ENCODE measurements at places on chromosomes 1 and 21.
A peak's percentile ranks its signal among the peaks of the same experiment; 100 is the strongest.

- peak; percentile 33 for DNase-seq
Observed at GRCh38 chr1:89598450-89599331, 34.2 kb upstream of the LRRC8C start.

DNA sequence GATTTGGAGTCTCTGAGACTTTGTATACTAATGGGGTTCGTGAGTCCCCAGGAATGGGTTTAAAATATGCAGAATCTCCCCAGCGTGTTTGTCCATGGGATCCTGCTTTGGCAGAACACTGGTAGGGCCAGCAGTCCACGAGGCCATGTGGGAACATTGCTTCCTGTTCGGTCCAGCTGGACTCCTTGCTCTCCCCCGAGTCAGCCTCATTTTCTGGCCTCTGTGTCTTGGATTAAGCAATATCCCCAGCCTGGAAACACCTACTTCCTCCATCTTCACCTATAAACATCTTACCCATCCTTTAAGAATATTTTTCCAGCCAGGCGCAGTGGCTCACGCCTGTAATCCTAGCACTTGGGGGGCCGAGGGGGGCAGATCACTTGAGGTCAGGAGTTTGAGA lies 142.4 kb downstream of the NAV1 start:
- no peak for DNase-seq

GRCh38 chr1:55416164-55416842 lies 201.1 kb upstream of the USP24 start:
- no peak for DNase-seq

DNA sequence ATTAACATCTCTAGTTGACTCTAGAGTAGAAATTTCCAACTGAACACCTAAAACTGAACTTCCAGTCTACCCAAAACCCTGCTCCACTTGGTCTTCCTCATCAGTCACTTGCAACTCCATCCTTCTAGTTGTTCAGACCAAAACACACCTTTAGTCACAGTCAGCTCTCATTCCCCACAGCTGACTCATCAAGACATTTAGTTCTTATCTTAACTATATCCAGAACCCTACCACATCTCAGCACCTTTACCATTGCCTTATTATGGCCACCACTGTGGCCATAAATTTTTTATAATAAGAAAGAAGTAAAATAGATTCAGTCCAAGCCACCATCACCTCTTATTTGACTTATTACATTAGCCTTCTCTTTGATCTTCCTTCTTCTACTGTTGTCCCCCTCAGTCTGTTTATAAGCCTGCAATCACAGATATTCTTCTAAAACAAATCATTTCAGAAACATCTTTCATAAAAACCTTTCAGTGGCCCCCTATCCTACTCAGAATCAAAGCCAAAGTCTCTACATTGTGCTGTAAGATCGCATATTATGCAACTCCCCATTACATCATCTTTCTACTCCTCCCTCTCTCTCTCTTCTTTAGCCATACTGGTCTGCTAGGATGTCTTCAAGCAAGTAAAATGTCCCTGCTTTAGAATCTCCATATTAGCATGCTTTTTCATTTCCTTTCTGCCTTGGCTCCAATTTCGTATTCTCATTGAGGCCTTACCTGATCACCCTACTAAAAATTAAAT lies 275.9 kb downstream of the LRRC40 start:
- no peak for DNase-seq

GRCh38 chr1:159851407-159851806 lies 11.1 kb downstream of the VSIG8 start:
- no peak for DNase-seq

- no peak for DNase-seq
Observed at GRCh38 chr21:34744801-34745200, 76.0 kb downstream of the CLIC6 start.

GRCh38 chr21:37908691-37909090 lies 7.6 kb downstream of the KCNJ6 start:
- DNase-seq: no peak

DNA sequence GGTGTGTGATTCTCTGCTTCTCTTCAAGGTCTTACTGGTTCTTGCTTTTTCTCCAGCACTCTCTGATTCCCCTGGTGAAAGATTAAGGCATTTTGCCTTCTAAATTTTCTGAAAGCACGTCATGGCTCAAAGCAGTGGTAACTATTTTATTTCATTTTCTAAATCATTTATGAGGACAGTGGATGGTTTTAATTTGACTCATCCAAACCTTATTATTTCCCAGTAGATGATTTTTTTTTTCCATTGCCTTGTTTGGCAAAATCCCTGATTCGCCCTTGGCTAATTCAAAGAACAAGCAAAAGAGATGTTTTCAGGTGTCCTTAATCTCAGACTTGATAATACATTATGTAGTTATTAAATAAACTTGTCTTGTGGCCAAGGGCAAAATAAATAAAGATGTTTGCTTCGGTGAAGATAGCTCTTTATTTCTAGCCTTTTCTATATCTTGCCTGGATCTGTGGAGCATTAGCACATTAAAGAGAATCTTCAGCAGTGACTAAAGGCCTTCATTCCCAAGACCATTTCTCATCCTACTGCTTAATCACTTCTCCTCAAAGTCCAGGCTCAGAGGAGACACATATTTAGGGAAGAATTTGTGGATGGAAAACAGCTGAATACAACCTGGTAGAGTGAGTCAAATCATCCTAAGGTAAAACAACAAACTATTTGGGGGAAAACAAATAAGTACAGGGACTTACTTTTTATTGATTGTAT lies 359.8 kb downstream of the DUSP10 start:
- DNase-seq: no peak

- DNase-seq: no peak
Observed at GRCh38 chr1:228259951-228260350, 52.1 kb downstream of the OBSCN start.

- peak; percentile 88 for DNase-seq
Observed at GRCh38 chr1:110337704-110338308, 1.4 kb upstream of the RBM15 start.

- peak; percentile 15 for DNase-seq
Observed at GRCh38 chr1:154729031-154729442, 121.1 kb upstream of the ADAR start.

- DNase-seq: no peak
Observed at GRCh38 chr1:66475940-66476339, 58.0 kb upstream of the SGIP1 start.

DNA sequence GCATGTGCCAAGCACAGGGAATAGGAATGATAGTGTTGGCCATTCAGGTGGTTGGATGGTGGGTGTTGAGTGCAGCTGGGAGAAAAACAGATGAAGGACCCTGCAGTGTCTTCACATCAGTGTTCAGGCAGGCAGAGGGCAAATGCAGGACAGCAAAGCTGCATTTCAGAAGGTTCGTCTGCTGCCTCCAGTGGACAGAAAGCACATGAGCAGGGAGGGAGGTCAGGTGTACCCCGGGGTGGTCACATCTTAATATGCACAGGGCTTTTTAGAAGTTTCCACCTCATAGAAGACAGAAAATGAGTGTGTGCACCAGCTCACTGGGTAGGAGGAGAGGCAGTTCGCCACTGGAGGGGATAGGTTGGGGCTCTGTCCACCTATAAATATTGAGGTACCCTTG lies 184.9 kb downstream of the SLC35F3 start:
- DNase-seq: no peak

DNA sequence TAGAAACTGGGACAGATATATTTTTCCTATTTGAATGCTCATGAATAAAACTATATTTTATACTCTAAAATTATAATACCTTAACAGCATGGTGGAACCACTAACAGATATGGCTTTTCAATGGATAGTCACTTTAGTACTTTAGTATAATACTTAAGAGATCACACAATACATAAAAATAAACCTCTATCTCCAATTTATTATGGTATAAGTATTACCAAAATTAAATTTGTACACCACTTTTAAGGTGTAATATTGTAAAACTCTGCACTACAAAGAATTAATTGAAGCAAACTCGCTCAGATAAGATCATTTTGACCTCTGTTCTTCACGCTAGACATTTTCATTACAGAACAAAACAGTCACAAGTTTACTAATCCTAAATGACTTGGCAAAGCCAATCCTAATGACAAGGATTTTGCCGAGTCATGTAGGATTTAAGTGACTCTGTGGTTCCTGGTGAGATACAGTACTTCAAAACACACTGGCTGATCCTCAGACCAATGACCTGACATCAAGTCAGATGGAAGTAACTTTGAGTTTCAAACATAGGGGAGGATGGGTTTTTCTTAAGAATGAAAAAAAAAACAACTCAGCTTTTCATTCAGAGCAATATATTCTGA lies 200.6 kb downstream of the SMYD3 start:
- no peak for DNase-seq

DNA sequence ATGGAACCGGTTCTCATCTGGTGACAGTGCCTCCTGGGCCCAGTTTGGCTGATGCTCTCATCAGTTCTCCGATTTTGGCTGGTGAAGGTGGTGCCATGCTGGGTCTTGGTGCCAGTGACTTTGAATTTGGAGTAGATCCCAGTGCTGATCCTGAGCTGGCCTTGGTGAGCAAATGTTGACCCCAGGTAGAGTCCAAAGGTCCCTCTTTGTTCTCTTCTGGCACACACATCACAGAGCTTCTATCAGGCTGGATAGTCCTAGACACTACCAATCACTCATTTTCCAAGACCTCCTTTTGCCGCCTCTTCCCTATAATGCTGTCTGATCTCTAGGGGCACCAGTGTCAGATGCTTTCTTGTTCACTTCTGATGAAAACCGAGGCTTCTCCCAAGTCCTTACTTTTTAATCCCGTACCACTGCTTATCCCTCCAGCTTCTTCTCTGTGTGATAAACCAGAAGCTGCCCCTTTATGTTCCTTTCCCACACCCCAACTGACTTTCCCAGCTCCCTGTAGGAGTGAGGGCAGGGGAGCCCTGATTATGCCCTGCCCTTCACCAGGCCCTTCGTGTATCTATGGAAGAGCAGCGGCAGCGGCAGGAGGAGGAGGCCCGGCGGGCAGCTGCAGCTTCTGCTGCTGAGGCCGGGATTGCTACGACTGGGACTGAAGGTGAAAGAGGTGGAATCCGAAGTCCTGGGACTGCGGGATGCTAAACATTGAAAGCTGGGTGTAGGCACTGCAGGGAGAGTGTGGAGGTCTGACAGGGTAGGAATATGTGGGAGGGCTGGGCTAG lies 11.1 kb downstream of the PSMD4 start:
- DNase-seq: no peak

DNA sequence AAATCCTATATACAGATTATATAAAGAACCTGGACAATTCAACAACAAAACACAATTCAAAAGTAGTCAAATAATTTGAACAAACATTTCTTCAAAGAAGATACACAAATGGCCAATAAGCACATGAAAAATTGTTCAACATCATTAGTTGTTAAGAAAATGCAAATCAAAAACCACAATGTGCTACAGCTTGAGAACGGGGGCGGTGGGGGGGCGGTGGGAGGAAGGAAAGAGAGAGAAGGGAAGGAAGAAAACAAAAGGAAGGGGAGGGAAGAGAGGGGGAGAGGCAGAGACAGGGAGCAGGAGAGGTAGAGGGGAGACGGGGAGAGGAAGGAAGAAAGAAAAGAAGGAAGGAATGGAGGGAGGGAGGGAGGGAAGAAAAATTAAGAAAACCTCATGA lies 44.1 kb downstream of the ASH1L start:
- no peak for DNase-seq

- DNase-seq: no peak
Observed at GRCh38 chr1:54485416-54485815, 62.6 kb upstream of the ACOT11 start.

DNA sequence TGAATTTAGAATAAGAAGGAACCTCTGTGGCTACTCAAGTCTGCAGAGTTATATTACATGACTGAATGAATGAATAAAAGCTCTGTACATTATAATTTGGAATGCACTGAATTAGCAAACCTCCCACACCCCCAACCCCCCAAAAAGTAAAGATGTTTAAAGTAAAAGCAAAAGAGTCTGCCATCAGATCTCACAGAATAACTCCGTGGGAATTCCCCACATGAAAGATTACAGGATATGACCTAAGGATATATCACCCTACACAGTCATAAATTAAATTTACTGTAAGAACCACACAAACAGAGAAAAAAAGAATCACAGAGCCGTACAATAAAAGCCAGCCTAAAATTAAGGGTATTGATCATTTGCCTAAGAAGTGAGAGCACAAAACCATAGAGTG lies 587.3 kb downstream of the PTPRC start:
- no peak for DNase-seq

- no peak for DNase-seq
Observed at GRCh38 chr1:214076708-214077065, 88.9 kb downstream of the PROX1 start.

DNA sequence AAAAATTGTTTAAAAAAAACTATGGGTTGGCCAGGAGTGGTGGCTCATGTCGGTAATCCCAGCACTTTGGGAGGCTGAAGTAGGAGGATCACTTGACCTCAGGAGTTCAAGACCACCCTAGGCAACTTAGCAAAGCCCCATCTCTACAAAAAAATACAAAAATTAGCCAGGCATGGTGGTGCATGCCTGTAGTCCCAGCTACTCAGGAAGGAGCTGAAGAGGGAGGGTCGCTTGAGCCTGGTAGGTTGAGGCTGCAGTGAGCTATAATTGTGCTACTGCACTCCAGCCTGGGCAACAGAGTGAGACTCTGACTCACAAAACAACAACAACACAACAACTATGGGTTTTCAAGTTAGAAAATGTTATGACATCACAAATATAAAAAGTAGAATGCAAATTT lies 16.4 kb downstream of the SLAMF7 start:
- no peak for DNase-seq

GRCh38 chr1:8307628-8308027 lies 10.3 kb upstream of the SLC45A1 start:
- no peak for DNase-seq

- DNase-seq: no peak
Observed at GRCh38 chr1:42189931-42190853, 25.6 kb upstream of the GUCA2A start.

DNA sequence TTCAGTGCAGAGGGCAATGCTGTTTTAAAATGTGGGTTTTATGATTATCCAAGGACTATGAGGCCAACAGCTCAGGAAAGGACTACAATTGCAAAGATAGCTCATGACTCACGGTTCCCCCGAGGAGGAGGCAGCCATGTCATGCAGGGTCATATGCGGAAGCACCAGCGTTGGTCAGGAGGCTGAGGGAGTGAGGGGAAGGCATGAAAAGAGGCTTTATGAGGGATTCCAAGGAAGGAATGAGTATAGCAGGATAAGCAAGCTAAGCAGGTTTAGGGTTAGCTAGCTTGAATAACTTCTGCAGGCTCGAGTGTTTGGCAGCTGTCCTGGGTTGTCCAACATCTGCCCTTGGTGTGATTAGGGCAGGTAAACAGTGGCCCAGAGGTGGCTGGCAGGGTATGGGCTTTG lies 495.1 kb downstream of the SETD4 start:
- DNase-seq: no peak

DNA sequence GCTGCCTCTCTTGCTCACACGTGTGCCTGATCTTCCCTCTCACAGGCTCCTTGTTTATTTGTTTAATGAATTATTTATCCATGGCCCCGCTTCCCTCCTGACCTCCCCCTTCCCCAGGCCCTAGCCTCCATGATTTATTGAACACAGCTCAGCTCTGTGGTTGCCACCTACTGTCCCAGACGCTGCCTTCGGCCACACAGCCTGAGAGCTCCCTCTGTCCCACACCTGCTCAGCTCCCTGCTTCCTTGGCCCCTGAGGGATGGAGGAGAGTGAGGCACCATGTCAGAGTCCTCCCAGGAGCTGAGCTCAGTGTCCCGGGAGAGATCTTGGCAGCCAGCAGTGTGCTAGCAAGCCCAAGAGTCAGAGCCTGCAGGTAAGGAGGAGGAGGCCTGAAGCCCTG lies 3.1 kb upstream of the EFNA3 start:
- DNase-seq: peak; percentile 45

All from NCI-H1417 (cell line).